ENCODE measurements at places on chromosomes 3 and 15.

- peak; percentile 39 for DNase-seq
These were observed 65.6 kb downstream of the SLC6A6 start for GRCh38 chr3:14467814-14468620.

DNA sequence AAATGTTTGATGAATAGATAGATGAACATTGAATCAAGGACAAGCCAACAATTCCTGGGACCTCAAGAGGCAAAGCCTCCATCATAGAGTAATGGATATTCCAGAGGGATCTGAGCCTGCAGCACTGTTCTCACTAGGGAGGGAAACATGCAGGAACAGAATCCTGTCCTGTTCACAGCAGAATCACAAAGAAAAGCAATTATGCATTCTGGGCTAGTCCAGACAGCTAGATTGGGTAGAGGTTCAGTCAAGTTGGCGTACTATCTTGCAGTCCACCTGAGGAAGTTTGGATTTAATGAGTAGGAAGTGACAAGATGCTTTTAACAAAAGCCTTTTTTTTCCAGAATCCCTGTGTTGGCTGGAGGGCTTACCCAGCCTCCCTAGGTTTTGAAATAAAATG lies 314.5 kb upstream of the SEMA6D start:
- DNase-seq = no peak

- DNase-seq = no peak
These were observed 13.9 kb downstream of the EOGT start for GRCh38 chr3:68999605-69000004.

DNA sequence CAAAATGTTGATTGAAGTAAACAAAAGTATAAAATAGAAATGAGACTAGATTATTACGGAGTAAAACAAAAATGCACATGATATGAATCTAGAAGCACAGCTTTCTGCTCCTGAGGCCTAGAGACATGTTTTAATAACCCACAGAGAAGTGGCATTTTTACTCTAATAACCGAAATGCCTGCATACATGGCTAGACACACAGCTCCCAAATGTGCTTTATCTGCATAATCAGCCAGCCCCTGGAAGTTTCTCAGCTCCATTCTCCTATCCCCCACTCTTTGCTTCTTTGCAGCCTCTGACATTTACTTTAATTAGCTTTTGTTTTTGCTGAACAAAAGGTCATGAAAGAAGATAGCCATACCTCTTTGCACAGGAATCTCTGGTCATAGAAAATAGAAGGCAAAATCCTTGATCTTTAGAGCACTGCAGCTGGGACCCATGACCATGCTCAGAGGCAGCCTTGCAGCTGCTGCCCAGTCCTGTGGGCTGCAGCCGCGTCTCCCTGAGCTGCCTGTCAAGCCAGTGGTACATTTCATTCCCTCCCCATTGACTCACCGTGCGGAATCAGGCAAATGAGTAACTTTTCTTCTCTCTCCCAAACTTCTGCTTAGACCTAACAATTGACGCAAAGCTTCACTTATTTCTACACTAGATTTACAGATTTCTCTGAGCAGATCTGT lies at the start of gene VEPH1:
Gene VEPH1, minus strand, starts transcription at position 501 of the 680 bp plus-strand sequence. CDS start 8,067 bp downstream, outside the sequence.
- DNase-seq = peak; percentile 31

GRCh38 chr15:51793521-51794305 lies 35.7 kb upstream of the TMOD3 start:
- no peak for DNase-seq

DNA sequence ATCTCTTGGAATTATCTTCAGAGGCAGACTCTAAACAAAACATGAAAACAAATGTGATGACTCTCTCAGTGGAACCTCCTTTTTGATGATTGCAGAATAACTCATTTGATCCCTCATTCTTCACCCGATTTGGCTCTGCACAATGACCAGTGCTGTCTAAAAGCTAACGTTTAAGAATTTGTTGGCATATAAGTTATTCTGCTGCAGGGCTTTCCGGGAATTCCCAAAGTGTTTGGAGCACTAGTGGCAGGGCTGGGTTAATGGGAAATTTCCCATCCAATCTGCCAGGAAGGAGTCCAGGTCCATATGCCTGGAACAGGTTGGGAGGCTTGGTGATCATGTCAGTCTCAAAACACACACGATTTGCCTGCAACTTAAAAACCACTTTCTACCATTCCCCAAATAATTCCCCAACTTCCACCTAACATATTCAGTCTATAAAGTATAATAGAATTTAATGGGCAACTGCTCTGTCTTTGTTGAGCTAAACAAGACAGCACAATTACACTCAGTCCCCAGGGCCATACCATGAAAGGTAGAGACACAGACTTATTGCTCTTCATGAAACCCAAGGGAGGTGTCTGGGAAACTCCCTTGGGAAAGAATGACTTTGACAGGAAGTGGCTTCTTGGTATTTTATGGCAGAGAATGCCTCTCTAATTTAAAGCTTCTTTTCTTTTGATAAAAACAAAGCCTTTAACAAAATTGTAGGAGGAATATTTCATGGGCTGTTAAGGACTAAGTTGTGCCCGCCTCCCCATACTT lies 38.0 kb downstream of the ARRDC4 start:
- no peak for DNase-seq

GRCh38 chr15:79960502-79961212 lies 10.3 kb downstream of the BCL2A1 start:
- no peak for DNase-seq

- DNase-seq = no peak
These were observed 19.1 kb downstream of the PAQR9 start for GRCh38 chr3:142944342-142944741.

DNA sequence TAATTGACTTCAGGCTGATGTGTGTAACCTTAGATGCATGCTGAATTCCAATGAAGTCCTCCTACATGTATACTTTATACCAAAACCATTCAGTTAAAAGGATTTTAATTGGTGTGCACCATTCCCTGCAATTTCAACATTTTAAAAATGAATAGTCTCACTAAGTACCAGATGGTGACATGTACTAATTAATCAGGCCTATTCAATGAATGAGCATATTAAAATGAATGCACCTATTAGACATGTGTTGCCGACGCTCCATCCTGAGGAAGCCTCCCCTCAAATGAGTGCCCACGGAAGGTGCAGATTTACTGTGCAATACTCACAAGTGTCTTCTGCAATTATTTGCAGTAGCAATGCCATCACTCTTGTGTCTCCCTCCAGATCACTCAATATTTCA lies 124.7 kb upstream of the TSPAN3 start:
- no peak for DNase-seq

DNA sequence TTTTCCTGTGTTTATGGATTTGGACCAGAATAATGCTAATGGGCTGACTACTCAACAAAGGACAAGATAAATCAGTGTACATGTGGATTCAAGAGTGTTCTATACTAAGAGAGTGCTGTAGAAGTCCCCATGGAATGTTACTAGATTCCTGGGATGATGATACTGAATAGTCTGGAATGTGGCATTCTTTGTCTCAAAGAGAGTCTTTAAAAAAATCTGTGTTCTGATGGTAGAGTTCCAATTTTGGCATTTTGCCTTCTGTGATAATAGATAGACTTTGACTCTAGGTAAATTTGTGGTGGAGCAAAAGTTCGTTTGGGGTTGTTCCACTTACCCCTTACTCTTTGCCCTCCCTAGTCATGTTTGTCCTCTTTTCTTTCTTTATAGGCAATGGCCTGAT lies 43.7 kb downstream of the NMD3 start:
- no peak for DNase-seq

DNA sequence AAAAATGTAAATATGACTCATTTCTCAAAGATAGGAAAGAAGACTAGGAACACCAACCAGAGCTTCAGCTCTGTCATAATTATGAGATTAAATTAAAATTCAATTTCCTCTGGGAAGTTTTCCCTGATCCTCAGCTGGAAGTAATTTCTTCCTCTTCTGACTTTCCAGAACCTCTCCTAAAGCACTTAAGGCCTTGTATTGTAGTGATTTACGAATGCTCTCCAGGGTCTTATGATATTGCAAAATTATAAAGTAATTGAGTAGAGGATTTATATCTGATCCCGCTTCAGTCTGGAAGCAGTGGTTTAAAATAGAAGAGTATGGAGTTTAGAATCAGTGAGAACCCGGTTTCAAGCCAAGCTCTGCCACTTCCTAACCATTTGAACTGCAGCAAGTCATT lies 279.8 kb downstream of the ZPLD1 start:
- no peak for DNase-seq

DNA sequence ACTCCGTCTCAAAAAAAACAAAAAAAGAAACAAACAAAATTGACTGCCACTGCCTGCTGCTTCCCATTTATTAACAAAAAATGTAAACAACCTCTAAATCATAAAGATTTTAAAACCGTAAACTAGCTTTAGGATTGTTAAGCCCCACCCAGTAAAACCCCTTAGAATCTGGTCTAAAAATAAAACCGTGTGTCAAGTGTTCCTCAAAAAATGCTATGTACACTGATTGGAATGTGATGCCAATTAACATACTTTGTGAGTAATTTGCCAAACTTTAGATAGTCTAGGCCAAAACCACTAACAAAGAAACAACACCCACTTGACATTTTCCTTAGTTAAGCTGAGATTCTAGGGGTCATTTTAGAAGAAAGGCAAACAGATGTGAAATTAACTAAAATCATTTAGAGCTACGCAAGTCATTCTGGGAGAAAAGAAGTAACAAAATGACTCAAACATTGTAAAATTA lies 5.3 kb downstream of the RAF1 start:
- DNase-seq = peak; percentile 37

DNA sequence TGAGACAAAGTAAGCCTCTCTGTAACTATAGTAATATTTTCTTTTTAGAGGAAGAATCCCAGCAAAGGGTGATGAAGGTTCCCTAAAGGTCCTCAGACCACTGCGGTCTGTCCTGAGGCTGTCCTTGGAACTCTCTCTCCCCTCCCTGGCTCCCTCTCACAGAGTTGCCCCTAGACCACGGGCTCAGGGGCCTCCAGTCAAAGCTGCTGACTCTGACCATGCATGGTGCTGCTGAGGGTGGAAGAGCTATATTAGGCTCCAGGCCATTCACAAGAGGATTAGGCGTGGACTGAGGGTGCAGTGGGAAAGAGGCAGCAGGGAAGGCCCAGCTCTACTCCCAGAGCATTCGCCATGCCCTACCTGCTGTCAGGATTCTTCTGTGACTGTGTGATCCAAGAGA lies 14.6 kb downstream of the CAPN3 start:
- DNase-seq = no peak

GRCh38 chr15:95326431-95327182 lies 1003.9 kb upstream of the NR2F2 start:
- DNase-seq = no peak

- peak; percentile 5 for DNase-seq
These were observed 394.0 kb downstream of the FOXP1 start for GRCh38 chr3:71189480-71189879.

DNA sequence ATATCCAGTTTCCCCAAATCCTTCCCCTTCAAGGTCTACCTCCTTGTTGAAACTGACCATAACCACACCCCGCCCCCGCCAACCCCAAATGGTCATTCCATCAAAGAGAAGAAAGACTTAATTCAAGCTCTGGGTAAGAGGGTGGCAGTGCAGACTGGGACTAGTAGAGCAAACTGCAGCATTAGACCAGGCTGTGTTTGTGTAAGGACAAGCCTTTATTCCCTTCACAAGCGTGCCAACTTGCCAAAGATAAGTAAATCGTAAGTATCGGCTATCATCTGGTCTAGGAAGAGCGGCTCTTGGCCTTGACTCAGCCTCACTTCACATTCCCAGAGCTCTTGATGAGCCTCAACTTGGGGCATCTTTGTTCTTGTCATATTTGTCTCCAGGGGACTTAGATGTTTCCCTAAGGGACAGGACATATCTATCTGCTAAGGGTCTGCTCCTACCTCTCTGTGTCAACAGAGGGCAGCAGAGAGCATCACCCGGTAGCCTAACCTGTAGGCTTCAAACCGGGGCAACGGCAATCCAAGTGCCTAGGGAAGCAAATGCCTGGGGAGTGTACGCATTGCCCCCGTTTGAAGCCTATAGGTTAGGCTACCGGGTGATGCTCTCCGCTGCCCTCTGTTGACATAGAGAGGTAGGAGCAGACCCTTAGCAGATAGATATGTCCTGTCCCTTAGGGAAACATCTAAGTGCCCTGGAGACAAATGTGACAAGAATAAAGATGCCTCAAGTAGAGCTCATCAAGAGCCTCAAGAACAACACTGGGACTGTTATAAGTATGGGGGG lies 8.9 kb upstream of the MAP3K13 start:
- DNase-seq = peak; percentile 68

- DNase-seq = peak; percentile 26
These were observed 238.7 kb downstream of the SV2B start for GRCh38 chr15:91338766-91339165.

DNA sequence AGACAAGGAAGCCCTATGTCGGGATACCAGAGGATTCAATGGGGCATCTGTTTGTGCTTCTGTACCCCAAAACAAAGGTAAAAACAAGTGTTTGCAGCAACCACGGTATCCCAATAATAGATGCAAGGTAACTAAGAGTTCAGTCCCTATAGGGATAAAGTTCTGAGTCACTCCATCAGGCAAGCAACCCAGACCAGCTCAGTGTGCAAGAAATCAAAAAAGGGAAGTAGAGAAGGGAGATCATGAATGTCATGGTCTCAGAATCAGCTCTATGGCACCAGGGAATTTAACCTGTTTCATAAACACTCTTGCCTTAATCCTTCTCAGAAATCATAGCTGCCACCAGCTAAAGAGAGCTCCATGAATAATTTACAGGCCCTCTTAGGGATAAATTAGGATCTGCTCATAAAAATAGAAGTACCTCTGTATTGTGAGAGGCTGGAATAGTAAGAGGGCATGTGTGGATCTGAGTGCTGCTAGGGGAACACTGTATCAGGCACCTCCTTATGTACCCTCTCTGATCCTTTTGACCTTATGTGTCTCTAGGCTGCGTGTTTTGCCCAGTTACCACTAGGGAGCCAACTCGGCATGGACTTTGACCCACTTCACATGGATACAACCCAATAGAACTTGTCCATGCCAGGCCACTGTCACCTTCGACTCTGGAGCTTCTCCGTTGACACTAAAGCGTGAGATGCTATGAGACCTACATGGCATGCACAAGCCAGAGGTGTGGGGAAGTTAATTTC lies 754.6 kb downstream of the AGBL1 start:
- DNase-seq = no peak

DNA sequence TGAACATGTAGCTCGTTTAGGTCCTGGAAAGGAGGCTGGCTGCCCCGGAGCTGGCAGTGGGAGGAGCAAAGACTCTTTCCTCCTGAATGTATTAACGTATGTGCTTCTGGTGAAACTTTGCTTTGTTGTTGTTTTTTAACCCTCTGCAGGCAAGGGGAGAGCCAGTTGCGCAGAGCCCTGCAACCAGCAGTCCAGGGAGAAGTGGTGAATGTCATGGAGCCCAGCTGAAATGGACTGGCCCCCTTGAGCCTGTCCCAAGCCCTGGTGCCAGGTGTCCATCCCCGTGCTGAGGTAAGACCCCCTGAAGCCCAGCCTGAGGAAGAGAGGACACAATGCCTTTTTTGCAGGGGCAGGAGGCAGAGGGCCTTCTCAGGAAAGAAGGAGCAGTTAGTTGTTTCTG lies 33.3 kb downstream of the ST6GAL1 start:
- no peak for DNase-seq

DNA sequence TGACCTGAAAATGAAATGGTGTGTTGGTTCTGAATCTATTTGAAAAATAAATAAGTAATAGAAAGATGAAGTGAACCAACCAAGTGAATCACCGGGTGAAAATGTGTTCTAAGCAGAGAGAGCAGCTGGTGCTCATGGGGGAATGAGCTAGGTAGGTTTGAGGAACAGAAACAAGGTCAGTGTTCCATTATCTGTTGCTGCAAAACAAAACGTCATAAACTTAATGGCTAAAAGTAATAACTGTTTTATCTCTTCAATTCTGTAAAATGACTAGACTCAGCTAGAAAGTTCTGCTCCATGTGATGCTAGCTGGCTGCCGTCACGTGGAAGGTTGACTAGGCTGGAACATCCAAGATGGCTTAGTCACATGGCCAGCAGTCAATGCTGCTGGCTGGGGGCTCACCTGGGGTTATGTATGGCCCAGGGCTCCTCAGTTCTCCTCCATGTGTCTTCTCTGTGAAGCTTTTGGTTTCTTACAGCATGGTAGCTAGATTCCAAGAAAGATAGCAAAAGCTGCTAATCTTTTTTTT lies 13.3 kb upstream of the SH3BP5 start:
- no peak for DNase-seq

Data from RKO (cell line).